ENCODE measurements at places on chromosomes 4 and X.

DNA sequence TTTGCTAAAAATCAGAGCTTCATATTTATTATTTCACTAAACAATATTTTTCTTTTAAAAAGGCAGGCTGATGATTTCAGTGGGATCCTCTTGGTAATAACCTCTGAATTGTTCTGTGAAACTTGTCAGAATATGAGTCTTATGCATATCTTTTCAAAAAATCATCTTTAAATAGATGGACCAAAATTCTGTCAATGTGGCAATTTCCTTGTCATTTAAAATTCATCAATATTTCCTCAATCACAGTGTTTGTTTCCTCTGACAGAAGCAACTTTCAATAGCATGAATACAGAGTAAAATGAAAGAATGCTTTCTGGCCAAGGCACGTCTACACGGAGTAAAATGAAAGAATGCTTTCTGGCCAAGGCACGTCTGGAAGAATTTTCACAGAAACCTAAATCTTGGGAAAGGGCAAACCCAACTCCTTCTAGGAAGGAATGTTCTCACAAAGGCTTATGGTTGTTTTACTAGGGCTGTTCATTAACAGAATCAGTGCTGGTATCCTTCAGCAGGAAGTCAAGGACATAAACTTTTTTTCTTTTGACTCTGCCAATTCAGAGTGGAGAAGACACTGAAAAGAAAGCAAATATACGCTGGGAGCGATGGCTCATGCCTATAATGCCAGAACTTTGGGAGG, 99.0 kb upstream of the GPR34 start:
- DNase-seq = no peak

DNA sequence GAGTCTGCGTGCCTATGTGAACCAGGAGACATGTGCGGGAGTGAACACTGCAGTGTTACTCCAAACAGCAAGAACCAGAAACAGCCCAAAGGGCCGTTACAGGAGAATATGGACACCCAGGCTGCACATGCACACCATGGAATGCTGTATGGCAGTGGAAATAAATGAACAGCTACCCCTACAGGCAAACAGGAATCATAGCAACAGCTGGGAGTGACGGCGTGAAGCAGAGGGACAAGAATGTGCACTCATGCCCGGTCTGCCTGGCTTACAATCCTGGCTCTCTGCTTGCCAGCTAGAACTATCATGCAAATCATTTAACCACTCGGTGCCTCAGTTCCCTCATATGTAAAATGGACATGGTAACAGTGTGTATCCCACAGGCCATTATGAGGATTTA, 16.6 kb downstream of the GPKOW start:
- DNase-seq = no peak

DNA sequence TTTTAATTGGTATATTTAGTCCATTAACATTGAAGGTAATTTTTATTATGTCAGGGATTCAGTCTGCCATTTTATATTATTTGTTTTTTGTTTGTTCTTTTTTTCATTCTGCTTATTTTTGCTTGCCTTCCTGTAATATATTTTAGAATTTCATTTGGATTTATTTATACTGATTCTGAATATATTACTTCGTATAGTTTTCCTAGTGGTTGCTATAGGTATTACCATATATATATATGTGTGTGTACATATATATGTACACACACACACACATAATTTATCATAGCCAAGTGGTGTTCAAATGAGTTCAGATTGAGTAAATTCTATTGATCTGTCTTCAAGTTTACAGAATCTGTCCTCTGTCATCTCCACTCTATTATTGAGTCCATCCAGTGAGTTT, 11.2 kb downstream of the CITED1 start:
- DNase-seq = no peak

- peak; percentile 57 for DNase-seq
Observed at GRCh38 chrX:120301960-120302359, 9.3 kb downstream of the TMEM255A start.

DNA sequence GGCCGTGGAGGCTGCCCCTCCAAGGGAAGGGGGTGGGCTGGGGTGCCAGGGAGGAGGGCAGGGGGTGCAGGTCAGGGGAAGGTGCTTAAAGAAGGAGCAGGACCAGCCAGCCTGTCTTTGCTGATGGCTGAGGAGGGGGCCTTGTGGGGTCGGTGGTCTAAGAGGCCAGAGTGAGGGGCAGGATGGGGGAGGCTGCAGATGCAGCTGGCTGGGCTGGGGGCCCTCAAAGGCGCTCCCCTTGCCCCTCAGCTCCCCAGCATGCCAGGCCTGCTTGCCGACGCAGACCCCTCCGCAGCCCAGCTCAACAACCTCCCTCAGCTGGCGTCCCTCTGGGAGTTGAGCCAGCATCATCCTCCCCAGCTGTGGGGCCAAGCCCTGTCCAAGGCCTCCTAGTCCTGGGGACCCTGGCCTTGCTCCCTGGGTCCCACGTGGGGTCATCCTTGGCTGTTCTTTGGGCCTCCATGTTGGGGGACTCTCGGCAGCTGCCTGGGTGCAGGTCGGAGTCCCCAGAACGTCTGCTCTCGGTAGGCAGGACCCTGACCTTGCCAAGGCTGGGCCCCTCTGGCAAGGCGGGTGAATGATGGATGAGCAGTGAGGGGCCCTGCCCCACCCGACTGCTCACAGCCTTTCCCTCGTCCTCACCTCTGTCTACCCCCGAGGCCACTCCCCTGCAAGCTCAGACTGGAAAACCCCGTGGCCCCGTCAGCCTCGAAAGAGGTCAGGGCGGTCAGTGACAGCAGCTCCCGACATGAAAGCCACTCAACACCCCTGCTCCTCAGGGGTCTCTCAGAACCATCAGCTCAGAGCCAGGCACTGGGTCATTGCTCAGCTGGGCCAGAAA, 119.4 kb downstream of the FAM53A start:
- no peak for DNase-seq

DNA sequence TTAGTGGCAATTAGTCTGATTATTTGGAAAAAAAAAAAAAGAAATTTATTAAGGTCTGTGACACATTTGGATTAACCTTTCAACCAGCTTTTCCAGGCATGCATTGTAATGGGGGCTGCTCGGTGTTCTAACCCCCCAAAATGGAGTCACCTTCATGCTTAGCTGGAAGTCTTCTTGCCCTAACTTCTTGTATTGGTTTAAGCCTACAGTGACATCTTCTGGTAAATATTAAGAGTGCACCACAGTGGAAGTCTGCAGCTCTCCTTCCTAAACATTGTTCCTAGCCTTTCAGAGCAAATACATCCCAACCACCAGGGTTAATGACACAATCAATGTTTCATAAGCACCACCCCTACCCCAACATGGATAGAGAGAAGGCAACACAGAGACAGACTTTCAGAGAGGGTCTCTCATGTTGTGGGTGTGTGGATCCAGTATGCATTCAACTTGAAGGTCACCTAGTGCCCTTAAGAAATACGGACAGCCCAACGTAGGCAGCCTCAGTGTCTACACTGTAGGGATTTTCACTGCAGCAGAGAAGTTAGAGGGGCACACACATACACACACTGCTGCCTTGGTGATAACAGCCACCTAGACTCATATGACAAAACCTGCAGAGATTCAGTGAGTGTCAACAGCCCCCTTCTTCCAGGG, 142.9 kb upstream of the MBNL3 start:
- DNase-seq = no peak

DNA sequence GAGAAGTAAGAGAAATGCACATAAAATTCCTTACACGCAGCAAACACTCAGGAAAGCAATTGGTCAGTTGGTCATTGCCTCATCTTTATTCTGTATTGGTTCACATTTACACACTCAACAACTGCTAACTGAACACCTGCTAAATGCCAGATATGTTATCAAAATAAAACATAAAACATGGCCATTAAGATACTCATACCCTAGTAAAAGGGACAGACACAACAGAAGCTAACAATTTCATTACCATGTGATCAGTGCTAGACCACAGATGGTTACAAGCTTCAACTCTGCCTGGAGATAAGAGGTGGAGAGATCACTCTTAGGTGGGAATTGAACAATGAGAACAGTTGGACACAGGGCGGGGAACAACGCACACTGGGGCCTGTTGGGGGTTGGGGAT, 26.2 kb downstream of the TEC start:
- no peak for DNase-seq

DNA sequence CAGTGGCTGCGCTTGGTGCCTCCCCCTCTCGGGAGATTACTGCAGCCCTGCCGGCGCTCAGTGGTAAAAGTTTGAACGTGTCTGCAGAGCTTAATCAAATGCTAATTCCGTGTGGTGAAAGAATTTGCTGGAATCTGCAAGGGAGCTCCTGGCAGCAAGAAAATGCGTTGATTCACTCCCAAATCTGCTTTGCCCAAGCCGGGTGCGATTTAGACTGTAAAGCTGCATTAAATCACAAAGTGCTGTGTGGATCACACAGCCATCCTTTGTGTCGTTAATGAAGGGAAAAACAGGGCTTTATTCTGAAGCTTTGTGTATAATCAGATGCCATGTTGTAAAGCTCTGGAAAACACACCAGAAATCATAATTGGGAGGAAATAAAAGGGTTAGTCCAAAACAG, 444.1 kb downstream of the BCOR start:
- no peak for DNase-seq

GRCh38 chrX:134926864-134927263, 63.9 kb upstream of the SMIM10 start:
- DNase-seq = no peak

GRCh38 chrX:94493405-94493804, 819.4 kb downstream of the FAM133A start:
- DNase-seq = no peak

DNA sequence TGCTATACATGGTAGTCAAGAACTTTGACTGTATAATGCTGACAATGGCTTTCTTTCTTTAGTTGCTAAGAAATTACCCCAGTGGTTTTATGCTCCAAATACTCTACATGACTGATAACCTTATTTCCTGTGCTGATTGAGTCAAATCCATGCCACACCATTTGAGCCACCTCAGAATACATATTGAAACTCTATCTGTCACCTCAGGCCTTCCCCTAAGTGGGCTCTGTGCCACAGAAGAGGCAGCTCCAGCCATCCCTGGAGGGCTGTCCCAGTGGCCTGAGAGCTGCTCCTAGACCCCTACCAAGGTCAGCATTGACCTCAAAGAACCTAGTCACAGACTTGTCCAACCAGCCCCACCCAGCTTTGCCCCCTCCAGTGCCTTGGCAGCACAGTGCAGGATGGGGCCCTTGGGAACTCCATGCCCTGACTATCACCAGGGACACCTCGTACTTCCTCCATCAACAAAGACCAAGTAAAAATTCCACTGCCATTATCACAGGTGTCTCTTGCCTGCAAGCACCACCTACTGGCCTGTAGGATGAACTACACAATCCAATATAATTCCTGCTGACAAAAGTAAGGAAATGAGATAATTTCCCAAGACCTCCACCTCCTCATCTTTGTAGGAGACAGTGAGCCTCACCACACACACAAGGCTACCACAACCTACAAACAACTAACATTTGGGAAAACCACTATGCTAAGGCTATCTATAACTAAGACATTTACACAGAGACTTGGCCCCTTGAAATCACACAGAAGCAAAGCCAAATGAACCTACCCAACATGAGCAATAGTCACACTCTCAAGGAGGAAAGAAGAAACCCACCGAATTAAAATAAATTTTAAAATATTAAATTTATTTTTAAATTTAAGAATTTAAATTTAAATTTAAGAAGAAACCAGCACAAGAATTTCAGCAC, 239.9 kb downstream of the NKX6-1 start:
- no peak for DNase-seq

GRCh38 chr4:172874944-172875343, 293.7 kb upstream of the GALNT7 start:
- no peak for DNase-seq

DNA sequence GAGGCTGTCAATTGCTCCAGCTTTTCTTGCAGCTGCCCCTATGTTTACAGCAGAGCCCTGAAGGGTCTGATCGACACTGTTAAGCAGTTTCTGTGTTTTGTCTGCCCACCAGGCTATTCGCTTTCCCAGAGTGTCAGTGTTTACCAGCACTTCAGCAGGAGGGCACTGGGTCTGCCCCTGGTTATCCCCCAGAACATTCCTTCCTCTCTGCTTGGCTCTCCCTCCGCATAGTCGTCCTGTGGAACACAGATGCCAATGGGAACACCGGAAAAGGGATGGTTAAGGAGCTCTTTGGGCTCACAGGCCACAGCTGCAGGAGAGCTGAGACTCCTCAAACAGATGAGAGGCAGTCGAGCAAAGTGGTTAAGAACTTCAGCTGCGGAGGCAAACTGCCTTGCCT, 71.3 kb upstream of the FBXW7 start:
- no peak for DNase-seq

GRCh38 chr4:38500433-38500832, 163.6 kb upstream of the KLF3 start:
- no peak for DNase-seq

GRCh38 chrX:154327038-154327820, 31.6 kb downstream of the TKTL1 start:
- DNase-seq = no peak

DNA sequence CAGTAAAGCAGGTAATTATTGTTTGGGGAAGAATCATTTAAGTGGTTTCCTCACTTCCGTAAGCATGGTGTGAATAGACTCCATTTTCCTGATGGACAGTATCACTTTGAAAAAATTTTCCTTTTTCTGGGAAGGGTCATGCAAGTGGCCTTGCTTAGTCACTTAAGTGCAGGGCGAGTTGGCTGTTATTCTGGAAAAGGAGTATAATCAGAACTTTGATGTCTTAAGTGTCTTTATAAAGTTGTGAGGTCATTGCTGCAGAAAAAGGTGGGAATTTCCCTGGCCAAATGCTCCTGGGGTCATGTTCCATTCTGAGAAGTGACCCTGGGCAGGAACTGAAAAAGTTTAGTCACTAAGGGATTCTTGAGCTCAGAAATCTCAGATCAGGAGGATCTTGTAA, 146.1 kb upstream of the OTUD4 start:
- no peak for DNase-seq

DNA sequence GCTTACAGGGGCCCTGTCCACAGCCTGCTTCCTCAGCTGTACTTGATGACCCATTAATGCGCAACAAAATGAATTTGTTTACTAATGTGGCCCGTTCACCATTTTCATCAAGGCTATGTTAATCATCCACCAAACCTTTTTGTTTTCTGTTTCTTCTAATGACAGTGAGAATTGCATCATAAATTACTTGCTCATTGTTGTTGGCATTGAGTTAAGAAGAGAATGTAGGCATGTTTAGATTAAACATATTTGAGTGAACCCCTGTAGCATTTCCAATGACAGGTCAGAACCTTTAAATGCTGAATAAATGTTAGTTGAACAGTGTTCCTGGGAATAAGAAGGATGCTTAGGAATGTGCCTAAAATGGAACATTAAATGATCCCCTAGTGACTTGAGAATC, 183.4 kb downstream of the SPRY1 start:
- DNase-seq = no peak

GRCh38 chrX:20315140-20315539, 48.4 kb upstream of the RPS6KA3 start:
- DNase-seq = no peak

GRCh38 chrX:31420302-31420701, 348.5 kb upstream of the FTHL17 start:
- DNase-seq = no peak

- no peak for DNase-seq
Observed at GRCh38 chr4:98646422-98646821, 12.0 kb downstream of the TSPAN5 start.

- DNase-seq = peak; percentile 28
Observed at GRCh38 chr4:55758066-55758465, 61.5 kb upstream of the EXOC1L start.

- no peak for DNase-seq
Observed at GRCh38 chr4:21973850-21974249, 25.3 kb upstream of the KCNIP4 start.

GRCh38 chr4:65311120-65311519, 359.2 kb downstream of the EPHA5 start:
- no peak for DNase-seq

Data from NCI-H1417 (cell line).